ENCODE measurements at places on chromosomes 5 and 9.

DNA sequence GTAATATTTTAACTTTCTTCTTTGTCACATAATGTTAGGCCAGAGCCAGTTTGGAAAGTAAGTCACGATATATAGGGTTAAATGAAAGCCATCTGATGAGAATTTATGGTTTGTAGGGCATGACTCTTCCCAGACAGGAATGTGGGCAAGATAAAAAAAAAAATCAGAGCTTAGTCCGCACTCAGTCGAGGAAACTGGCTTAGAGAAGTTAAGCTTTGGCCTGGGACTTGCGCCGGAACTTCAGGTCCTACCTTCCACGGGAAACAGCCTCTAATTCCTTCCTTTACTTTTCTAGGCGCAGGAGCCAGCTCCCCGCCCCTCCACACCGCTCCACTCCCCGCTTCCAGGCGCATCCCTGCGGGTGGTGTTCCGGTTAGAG lies 475 bp downstream of the DDX31 start:
- DNase-seq, result no peak

GRCh38 chr5:171709930-171710329 lies 75.7 kb upstream of the SMIM23 start:
- DNase-seq, result no peak

DNA sequence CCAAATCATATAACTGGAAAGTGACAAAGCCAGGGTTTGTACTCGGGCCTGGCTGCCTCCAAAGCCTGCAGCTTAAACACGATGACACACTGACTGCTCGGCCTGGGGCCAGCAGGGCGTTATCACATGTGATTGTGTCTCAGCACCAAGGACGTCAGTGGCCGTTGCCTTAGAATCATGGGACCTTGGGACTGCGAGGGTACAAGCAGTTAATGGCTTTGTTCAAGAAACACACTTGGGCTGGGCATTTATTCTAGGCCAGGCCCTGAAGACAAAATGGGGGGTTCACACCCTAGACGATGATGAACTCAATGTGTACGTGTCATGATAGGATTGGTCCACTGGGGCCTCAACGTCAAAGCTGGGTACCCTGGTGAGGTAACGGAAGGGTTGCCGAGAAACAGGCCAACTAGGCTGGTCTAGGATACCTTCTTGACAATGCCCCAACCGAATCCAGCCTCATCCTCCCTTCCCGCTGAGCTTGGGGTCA lies 13.0 kb downstream of the SH3PXD2B start:
- no peak for DNase-seq

DNA sequence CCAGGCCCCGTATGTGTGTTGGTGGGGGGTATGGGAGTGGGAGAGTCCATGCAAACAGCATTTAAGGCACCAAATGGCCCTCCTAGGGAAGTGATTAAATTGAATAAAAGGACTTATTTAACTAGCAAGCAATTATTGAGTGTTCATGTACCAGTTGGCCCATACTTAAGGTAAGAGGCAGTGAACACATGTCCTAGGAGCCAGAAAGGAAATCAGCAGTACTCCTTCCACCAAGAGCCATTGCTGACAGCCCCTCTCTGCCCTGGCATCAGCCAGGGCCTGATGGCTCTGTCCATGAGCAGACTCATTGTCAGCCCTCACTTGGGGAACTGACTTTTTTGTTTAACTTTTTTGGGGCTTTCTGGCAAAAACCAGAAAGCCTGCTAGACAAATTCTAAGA lies 10.4 kb upstream of the SHROOM1 start:
- no peak for DNase-seq

DNA sequence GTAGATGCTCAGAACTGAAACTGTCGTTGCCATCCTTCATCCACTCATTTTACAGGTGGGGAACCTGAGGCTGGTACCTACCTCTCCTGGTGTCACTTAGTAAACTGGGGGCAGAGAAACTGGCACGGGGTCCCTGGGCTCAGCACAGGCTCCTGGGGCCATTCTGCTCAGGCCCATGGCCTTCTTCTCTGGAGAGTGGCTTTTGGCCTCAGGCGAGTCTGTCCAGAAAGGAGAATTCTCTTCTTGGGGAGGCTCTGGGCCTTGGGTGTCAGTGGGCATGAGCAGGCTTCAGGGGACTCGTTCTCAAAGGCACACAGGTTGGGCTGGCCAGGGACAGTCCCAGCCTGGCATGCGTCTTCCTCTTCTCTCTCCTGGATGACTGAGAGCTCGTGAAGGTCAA lies 24.6 kb downstream of the COL5A1 start:
- no peak for DNase-seq

GRCh38 chr5:88558366-88558765 lies 289.7 kb upstream of the TMEM161B start:
- no peak for DNase-seq

DNA sequence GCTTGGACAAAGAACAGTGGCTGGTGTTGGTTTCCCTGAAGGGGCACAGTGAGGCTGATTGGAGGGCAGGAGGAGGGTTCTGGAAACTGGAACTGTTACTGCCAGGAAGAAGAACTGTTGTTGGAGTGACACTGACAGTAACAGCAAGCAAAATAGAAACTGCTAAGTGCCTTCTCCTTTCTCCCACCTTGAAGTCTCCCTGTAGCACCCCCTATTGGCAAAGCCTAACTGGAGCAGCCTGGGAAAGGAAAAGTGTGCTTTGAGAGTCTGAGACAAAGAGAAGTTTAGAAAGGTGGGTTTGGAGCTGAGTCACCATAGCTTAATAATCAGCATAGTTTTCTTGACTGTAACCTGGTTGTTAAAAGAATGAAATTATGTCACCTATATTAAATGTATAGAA lies 2.5 kb upstream of the TMEM174 start:
- DNase-seq, result no peak

DNA sequence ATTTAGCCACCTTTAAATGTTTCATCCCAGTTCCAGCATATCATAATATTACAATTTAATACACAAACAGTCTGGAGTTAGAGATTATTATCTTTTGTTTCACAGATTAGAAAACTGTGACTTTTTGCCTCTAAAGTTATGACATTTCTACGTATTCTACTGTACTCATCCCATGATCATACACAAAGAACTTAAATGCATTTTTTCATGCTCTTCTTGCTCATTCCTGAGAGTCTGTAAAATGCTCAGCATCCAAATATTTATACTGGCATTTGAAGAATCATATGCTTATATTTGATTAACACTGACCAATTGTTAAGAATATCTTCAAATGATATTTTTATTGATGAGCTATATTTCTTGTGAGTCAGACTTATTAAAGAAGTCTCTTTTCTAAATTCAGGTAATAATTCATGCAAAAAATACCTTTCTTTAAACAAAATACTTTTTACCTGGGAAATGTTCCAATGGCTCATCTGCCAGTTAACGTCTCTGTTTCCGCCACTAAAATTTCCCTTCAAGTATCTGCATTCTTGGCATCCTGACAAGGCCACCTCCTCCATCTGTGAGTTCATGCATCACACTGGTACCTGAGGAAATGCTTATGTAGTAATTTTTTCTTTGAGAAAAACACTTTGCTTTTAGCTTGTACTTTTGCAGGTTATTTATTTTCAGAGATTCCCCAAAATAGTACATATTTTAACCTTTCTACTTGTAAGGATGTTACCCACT lies 139.6 kb upstream of the RASA1 start:
- DNase-seq, result no peak

- DNase-seq, result no peak
These were observed 192.1 kb downstream of the ERCC6L2 start for GRCh38 chr9:96067600-96067999.

All from stimulated activated CD8-positive, alpha-beta memory T cell treated with anti-CD3 and anti-CD28 coated beads, Interleukin-15, amount 100 ng/mL, for 48 hours (primary cell).